ENCODE measurements at places on chromosomes 6 and 20.

GRCh38 chr6:146781836-146782235, 183.1 kb downstream of the ADGB start:
- DNase-seq, result no peak

DNA sequence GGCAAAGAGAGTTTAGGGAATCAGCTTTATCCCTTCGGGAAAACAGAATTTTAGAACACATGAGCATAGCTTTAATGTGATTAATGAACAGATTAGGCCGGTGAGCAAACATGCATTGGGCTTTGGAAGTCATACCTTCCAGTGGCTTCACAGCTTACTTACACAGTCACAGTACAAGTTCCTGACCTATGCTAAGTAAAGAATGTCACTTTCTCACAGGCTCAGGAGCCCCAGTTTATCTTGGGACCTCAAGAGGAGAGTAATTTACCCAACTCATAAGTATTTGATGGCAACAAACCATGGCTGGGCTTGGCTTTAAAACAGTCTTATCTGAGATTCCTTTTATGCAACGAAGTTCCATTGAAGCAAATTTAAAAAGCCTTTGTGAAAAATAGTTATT, 195.9 kb downstream of the AKAP7 start:
- DNase-seq, result no peak

DNA sequence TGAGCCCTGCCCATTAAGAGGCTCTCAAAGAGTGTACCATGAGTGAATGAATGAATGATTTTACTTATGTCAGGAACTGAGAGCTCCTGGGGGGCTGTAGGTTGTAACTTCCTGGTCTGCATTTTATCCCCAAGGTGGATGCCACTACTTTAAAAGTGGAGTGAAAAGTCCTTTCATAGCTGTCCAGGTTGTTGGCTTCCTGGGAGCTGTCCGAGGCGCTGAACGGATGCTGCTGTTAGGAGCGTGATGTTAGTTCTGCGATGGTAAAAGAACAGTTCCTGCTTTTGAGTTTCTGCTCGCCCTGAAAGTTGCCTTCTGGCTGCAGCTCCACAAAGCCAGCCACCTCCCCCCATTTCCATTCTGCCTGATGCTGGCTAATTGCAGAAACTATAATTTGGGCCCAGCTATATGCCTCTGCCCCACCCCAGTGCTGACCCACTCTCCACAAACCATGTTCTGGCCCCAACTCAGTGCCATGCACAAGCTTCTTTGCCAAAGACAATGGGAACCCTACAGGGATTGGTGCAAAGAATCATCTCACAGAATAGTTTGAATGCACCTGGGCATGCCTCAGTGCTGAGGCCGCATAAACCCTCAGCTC, 330.9 kb upstream of the CDH4 start:
- no peak for DNase-seq

DNA sequence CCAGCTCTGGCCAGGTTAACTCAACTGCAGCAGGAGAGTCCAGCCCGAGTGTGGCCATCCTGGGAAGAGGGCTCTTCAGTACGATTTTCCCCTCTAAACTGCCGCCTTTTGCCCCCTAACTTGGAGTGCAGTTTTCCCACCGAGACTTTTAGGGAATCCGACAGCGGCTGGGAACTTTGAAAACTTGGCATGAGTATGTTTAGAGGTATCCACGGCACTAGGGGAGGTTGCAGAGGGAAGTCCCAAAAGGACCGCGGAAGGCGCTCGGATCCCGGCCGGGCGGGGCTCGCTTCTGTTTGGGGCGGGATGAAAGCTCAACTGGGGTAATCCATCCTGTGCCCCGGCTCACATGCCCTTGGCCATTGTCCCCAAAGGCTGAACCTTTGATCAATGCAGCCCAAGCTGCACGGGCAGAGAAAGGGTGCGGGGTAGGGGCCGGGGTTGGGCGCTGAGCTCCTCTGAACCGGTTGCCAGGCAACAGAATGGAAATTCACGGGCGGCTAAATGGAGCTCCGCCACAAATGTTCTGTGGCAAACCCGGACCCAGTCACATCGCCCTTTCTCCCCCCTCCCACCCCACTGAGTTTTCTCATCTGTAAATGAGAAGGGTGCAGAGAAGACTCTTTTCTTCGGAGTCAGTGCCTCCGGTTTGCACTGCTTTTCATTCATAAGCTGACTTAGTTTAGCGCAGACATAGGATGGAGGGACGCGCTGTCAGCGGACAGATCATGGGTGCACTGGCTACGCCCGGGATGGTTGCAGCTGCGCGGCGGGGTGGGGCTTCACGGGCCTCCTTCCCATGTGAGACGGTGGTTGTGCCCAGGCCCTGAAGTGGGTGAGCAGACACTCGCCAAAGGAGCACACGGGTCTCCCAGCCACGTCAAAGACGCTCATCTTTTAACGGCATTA, 2.3 kb downstream of the BMP6 start:
- DNase-seq, result peak; percentile 31

GRCh38 chr6:13467216-13467600, 20.2 kb downstream of the GFOD1 start:
- DNase-seq, result no peak

GRCh38 chr6:163170294-163170883, 244.1 kb upstream of the QKI start:
- DNase-seq, result no peak

- DNase-seq, result no peak
Observed at GRCh38 chr6:55423933-55424332, 96.7 kb downstream of the GFRAL start.

DNA sequence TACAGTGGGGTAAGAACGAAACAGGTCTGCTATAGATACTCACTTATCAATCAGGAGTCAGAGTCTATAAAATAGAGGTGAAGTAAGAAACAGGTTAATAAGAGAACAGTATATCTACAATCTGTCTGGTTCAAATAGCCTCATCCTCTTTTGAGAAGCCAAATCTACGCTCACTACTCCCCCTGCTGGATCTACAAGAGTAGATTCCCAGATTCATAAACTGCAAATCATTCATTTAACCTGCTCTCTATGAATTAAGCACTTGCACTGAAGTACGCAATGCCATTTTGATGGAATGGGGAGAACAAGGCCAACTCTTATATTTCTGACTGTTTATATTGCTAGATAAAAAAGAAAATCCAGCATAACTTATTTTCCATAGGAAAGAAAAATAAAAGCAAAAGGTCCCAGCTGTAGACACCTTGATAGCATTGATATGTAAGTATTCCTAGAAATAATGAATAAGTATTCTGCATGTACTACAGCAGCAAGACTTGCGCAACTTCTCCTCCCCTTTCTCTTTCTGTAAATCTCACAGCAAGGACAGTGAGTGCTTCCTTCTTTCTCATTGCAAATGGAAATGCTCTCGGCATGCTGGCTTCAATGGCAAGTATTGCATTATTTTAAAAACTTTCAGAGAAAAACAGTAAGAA, 92.3 kb downstream of the RFX6 start:
- no peak for DNase-seq

GRCh38 chr6:53347250-53347920, 1.4 kb downstream of the ELOVL5 start:
- peak; percentile 27 for DNase-seq

- DNase-seq, result no peak
Observed at GRCh38 chr20:44587035-44587980, 4.9 kb downstream of the PKIG start.

GRCh38 chr6:108744996-108745395, 103.2 kb upstream of the ARMC2 start:
- no peak for DNase-seq

- DNase-seq, result no peak
Observed at GRCh38 chr6:56868687-56869086, 86.2 kb upstream of the BEND6 start.

GRCh38 chr6:96626759-96627364, 63.9 kb downstream of the FHL5 start:
- DNase-seq, result peak; percentile 8

DNA sequence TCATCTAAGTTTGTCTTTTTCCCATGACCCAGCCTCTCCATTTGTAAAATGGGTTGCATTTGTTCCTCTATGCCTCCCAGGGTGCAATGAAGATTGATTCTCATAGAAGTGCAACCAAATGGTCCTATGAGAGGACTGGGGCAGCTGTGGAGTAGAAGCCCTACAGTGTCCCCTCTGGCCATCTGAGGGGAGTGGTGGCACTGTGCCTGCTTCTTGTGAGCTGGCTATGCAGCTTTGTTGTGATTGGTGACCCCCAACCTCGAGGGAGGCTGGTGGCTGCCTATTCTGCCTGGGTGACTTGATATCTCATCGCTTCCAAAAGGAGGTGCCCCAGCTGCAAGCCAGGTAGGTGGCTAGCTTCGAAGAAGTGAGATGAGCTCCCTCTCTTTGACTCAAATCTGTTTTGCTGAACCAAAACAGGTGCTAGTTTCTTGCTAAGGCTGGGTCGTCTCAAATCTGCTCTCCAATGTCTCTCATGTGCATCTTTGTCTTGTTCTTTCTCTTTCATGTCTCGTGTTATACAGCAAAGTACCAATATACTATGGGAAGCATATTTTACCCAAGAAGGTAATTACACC, 33.9 kb downstream of the TXLNB start:
- DNase-seq, result no peak

GRCh38 chr6:135195041-135195440, 13.9 kb downstream of the MYB start:
- no peak for DNase-seq

- no peak for DNase-seq
Observed at GRCh38 chr6:12007473-12007872, 4.6 kb upstream of the HIVEP1 start.

GRCh38 chr6:153989989-153990388, 49.1 kb upstream of the OPRM1 start:
- DNase-seq, result no peak
